ENCODE measurements at places on chromosomes 1 and 21.

DNA sequence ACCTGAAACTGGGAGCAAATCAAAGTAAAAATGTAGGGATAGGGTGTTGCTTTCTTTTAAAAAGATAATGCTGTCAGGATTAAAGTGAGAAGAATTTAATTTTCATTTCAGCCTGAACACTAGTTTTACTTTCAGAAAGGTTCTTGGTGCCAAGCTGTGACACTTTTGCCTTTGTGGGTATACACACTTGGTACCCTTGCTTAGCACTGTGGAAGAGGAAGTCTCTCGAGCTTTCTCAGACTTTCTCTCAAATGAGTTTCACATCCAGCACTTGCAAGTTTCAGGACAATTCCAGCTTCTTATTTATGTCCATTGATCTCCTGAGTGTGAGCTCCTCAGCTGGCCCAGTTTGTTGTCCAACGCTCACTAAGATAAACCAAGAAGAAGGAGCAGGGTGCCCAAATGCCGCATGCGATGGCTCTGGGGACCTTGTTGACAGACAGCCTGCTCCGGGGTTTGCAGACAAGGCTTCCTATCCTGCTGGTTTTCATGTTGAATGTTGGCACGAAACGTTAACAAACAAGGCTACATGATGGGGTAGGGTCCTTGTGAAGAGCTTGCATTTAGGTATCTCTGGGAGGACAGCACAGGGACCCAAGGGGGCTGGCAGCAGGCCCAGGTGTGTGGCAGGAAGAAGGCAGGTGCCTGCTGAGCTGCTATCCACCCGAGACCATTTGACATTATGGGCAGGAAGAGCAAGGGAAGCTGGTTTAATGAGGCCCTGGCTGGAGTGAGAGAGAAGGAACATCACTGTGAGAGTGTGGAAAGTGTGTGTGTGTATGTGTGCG is 79.7 kb downstream of the POFUT2 start:
- no peak for DNase-seq

DNA sequence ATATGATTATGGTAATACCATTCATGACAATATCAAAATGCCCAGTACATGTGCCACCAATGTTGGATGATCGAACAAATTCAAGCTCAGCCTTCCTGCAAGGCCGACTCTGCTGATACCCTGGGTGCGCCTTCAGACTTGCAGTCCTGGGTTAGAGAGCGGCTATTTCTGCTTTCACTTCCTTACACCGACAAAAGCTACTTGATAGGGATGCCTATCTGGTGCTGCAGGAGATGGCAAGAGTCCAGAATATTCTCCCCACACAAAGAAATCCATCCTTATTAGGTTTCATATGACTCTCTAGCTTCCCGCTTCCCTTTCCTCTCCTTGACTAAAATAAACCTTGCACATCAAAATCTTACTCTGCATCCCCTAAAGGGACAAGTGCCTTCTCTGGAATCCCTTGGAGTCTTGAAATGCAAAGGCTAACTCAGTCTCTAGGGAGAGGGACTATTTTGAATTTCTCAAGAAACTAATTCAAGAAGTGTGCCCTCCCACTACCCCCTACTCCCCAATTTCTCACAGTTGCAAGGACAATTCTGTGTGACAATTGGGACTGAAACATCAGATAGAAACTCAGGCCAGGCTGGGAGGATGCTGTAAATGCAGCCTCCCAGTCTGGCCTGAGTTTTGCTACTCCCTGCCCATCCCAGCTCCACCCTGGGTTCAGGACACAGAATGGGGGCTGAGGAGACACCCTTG is 103.1 kb upstream of the USP24 start:
- DNase-seq = no peak

- no peak for DNase-seq
Measured at GRCh38 chr1:48040154-48040553, 43.0 kb upstream of the TRABD2B start.

DNA sequence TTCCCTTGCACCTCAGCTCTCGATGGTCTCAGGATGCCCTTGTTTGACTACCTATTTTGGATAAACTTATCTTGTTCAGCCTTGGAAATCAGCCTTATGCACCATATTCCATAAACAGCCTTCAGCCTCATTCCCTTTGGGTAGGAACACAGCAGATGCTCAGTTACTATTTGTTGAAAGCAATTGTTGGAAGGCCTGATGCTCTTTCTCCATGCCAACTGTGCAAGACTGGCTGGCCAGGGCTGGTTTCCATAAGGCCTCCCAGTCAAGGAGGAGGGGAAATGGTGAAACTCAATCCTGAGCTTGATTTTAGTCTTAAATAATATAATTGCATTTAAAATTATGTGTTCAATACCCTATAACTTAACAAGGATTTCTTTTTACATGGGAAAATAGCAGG is 121.1 kb upstream of the DEPDC1 start:
- no peak for DNase-seq

DNA sequence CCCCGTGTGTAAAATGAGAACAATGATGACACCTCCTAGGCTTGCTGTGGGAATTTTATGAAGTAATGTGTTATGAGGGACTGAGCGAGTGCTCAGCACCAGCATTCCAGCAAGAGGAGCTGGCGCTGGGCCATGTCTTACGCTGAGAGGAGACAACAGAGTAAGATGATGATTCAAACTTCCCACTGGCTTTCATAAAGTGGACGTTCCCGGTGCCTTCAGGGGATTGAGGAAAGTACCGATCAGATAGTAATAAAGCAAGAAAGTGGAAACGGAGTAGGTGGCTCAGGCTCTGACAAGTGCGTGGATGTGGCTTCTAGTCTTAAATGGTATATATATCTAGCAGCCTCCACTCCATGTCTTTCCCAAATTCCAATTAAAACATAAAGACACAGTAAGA is 23.8 kb downstream of the EPHA10 start:
- no peak for DNase-seq

DNA sequence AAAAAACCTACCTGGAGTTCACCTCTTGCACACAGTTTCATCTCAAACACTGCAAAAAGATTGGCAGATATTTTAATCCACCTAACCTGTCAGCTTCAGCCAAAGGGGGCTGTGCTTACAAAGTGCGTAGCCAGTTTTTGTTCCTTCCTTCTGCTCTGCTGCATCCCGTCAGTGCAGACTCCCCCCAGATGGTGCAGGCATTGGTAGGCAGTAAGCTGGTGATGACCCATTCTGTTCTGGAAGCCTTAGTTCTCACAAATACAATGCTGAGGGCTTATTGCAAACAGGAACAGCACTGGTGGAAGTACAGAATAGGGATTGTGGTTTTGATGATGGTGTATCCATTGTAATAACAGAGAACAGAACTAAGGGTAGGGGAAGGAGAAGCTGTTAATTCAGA is 239.5 kb downstream of the RYR2 start:
- no peak for DNase-seq

DNA sequence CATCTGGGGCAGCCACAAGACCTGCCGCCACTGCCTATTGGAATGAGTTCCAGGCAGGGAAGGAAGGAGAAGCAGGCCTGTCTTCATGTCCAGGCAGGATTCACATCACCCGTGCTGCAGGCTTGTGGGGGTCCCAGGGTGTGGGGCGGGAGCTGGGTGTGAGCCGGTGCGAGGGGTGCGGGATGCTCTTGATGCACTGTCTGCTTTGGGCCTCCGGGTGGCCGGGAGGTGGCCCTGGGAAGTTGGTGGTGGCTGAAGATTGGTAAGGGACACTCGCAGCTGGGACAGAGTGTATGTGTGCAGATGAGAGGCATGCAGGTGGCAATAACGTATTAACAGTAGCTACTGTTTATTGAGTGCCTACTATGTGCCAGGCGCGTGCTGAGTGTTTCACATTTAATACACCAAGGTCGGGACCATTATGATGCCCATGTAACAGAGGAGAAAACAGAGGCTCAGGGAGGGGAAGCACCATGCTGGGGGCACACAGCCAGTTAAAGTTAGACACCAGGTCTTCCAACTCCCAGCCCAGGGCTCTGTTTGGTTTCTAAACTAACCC is 3.3 kb downstream of the CROCC start:
- no peak for DNase-seq

DNA sequence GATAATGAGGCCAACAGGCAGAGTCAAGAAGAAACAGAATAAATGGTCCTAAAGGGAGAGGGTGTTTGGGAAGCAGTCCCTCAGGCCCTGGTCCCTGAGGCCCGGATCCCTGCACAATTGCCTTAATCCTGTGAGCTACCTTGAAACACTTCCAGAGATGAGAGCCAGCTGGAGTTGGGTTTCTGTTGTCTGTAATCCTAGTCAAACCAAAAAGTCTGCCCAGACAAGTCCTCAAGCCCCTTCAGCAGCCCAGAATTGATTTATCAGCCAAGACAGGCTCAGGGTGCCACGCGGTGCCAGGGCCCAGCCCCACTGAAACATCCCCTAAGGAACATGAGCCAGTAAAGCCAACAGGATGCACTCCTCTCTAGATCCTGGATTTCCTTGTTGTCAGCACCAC is 16.4 kb upstream of the CLSTN1 start:
- DNase-seq = no peak

GRCh38 chr1:109261006-109261405 is 11.7 kb downstream of the CELSR2 start:
- no peak for DNase-seq

- DNase-seq = no peak
Measured at GRCh38 chr1:150555971-150556865, 7.0 kb downstream of the ADAMTSL4 start.

DNA sequence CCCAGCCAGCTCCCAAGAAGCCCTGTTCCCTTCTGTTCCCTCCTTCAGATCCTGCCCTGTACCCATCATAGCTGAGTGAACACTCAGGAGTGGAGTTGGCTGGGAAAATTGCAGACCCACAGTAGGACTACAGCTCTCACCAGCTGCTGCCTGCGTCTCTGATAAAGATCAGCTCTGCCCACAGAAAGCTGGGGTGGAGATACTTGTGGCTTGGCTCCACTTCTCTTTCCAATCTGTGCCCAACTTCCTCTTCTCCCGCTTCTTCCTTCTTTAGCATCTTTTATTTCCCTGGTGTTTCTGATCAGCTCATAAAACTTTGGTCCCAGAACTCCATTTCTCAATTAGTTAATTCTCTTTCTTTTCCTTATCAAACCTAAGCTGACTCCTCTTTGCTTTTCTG is 5.5 kb upstream of the CD1A start:
- DNase-seq = no peak

DNA sequence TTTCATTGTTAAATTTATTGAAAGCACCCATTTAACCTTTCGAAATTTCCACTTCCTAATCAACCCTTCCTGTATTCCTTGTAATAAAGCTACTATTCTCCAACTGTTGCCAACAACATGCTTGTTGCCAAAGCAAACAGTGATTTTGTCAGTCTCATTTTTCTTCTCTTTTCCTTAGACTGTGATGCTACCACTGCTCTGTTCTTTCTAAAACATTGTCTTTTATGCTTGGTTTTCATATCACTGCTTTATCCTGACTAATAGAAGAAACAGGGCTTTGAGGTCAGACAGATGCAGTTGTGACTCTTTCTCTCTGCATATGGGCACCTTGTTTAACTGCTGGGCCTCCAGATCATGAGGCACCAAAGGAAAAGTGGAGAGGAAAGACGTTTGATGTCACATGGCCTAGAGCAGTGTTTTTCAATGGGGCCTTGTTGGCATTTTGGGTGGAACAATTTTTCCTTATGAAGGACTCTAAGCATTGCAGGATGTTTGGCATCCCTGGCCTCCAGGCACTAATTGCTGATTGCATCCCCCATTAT is 56.1 kb downstream of the HMCN1 start:
- DNase-seq = no peak

GRCh38 chr1:197686231-197686630 is 89.0 kb downstream of the DENND1B start:
- no peak for DNase-seq

DNA sequence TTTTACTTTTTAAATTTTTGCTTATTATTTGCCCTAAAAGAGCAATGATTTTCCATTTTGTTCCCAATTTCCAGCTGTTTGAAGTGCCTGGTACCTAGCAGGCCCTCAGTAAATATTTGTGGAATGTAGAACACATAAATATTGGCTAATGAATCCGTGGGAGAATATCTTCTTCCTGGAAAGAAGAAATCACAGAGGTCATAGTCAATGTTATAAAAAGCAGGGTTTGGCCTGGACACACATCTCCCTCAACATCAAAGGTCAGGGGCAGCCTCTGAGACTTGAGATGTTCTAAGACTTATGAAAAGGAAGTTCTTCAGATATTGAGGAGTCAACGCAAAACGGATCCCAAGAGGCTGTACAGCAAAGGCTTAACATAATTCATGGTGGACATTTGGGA is 358.1 kb downstream of the HHAT start:
- no peak for DNase-seq

DNA sequence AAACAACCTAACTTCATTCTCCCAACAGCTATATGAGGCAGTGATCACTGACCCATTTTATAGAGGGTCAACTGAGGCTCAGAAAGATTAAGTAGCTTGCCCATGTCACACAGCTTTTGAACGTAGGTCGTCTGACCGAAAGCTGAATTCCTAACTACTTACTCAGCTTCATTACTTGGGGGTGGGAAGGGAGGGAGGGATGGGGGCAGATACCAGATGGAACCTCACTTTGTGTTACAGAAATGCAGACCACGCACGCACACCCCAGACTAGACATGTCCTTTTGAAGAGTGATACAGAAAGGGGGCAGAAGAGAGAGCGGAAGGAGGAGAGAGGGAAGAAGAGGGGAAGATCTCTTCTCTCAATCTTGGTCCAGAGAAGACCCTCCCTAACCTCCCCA is 2.3 kb downstream of the ADGRB2 start:
- DNase-seq = no peak

GRCh38 chr1:113929750-113930498 is 800 bp downstream of the HIPK1 start:
- DNase-seq = no peak

DNA sequence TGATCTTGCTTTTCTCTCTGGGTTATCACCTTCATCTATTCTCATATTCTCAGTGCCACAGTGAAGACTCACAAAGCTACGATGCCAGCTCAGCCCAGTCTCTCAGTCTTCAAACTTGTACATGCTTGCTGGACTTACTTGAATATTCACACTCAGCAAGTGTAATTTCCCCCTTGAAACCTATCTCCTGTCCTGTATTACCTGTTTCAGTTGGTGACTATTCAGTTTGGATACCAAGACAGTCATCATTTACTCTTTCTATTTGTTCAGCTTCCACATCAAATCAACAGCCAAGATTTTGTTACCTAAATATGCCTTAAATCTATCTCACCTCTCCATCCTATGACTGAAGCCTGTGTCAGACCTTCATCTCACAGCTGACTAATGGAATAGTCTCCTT is 209.7 kb downstream of the LRRC7 start:
- no peak for DNase-seq

DNA sequence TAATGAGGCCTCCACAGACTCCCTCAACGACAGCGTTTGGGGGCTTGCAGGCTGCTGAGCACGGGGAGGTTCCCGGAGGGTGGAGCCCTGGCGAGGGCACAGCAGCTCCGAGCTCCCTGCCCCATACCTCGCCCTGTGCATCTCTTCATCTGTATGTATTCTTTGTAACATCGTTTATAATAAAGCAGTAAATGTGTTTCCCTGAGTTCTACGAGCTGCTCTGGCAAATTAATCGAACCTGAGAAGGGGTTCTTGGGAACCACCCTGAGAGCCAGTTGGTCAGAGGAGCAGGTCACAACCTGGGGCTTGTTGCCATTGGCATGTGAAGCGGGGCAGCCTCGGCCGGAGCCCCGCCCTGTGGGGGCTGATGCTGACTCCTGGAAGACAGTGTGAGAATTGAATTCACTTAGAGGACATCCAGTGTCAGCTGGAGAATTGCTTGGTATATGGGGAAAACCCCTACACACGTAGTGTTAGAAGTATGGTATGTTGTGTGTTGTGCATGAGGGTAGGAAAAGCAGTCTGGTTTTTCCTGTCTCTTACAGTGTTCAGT is 11.5 kb downstream of the SLC37A1 start:
- no peak for DNase-seq

Data from HS-27A (cell line).